ENCODE measurements at places on chromosomes 7 and 10.

DNA sequence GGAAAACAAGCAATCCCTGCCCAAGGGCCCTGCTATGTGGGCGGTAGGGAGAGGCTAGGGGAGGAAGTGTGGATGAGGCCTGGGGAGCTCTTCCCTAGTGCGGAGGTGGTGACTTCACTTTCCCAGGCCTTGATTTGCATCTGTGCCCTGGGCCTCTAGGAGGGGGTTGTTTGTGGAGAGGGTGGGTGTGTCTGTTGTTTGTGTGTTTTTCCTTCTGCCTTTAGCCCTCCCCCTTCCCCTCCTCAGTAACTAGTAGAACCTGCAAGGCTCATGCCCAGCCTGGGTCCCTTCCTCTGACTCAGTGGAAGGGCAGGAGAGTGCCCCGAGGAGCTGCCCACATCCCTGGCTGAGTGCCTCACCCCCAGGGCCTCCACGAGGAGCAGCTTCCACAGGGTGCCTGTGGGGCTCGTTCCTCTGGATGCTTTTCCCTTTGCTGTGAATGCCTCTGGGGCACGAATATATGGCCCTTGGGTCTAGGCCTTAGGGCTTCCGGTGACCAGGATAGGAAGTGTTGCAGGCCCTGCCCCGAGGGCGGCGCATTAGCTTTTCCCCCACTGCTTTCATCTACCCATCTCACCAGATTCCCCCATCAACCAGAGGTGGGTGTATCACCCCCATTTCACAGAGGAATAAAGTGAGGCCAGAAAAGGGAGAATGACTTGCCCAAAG, 89.4 kb upstream of the DUSP5 start:
- DNase-seq, result no peak

DNA sequence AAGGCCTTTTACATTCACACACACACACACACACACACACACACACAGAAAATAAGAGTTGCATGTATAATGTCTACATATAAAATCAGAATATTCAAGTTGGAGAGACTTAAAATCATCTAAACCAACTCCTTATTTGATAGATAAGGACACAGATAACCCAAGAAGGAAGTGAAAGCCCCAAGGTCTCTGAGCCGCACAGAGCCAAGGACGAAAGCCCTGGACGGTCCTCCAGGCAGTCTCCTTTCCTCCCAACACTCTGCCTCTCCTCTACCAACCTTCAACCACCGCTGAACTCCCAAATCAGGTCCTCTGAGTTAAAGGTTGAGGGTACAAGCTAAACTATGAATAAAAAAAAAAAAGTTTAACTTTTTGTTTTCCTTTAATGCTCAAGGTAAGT, 28.2 kb downstream of the UBE2H start:
- DNase-seq, result no peak

- DNase-seq, result no peak
These were observed 150.4 kb upstream of the PRPS1L1 start for GRCh38 chr7:18177815-18178660.

DNA sequence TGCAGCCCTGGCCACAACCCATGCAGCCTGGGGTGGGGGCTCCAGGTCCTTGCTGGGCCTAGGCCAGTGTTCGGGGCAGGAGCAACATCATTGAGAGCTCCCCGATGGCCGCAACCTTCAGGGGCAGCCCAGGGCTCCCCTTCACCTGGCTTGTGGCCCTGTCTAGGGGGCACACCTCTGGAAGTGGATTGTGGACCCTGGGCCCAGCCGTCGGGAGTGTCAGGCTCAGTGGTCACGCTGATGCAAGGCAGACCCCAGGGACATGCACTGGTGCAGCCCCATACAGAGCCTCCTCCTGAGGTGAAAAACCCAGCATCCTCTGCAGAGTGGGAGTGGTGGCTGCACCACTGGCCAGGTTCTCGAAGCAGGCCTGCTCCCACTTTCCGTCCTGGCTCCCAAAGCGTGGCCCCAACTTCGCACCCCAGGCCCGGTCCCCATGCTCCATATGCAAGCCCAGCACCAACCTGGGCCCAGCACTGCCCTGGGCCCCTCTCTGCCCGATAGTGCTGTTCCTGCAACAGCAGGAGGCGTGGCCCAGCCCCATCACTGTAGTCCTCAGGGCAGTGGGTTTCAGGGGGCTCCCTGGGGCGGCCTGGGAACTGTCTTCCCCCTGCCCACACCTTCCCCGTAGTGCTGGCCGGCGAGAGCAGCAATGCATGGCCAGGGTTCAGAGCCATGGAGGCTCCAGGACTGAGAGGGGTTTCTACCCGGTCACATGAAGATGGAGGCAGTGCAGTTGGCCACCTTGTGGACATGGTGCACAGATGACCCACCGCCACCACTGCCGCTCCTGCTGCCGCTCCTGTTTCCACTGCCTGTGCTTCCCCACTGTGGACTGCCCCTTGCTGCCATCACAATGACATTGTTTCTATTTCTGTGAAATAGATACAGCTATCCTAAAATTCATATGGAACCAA, 303.9 kb upstream of the NRG3 start:
- no peak for DNase-seq

DNA sequence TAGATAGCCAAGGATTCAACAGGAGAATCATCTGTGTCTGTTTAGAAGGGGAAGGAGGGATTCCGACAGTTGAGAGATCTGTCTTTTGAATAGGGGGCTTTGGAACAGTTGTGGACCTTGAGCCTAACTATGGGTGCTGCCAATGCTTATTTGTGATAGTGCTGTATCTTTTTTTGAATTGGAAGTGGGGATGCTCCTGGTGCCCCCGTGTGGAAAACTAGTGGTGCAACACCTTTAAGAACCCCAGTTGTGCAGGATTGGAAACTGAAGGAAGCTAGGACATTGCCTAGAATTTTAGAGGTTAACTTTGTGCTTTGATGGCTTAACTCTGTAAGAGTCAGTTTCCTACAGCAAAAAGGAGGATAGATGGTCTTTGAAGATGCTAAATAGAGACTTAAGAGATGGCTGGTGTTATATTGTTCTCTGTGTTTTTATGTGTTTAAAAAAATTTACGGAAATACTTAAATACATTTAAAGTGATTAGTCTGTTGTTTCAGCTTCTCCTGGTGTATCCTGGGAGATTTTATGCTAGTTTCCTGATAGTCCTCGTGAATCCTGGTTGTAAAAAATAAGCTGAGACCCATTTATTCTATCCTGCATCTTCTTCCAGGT, 69.3 kb downstream of the AP3M1 start:
- DNase-seq, result peak; percentile 21

DNA sequence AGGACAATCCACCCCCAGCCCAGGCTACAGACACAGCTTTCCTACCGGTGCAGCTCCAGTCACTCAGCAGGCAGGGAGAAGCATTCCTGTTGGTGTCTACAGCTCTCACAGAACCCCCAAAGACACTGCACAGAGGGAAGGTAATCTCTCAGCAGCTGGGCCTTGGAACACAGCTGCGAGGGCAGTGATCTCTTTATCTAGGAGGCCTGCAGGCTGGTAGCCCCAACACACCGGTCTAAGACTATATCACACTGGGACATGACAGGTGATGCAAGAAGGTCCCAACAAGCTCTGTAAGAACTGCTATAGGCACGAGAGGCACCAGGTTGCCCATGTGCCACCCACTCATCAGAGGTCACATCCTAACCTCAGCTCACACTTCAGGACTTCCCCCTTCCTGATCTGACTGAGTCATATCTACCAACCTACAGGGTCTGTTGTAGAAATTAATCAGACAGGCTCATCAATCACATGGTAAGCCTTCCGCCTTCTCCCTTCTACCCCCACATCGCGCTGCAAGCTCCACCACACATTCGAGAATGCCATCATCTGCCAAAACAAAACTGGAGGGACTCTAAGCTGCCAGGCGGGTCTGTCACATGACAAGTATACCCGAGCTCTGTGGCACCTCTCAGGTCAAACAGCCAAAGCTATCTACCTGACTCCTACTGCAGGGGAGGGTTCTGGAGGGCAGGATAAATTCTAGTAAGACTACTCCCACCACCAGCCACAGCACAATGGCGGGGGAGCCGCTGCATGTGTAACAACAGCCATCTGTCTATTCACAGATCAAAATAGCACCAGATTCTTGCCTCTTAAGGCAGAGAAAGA, 26.1 kb downstream of the FAM53B start:
- peak; percentile 23 for DNase-seq

GRCh38 chr10:17725703-17726102, 26.3 kb upstream of the TMEM236 start:
- DNase-seq, result no peak

DNA sequence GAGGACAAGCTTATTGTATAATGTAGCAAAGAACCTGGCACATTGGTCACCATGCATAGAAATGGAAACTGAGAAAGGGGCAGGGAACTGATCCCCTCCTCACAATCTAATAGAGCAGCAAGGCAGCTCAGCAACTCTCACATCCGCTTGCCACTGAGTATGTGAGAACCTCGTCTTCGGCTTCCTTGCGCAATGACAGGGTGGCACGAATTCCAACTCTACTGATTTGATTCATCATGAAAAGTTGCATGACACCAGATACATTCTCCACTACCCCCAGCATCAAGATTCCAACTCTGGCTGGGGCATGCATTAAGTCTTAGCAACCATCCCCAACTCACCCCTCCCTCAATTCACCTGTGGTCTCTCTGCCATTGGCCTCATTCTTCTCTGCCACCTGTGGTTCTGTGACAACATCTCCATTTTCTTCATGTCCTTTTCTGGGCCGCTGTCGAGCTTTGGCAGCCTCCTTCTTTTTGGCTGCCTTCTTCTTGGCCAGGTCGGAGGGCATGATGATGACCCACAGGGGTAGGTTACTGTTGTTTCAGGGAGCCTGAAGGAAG, 976 bp downstream of the ABCF2 start:
- no peak for DNase-seq

- DNase-seq, result peak; percentile 5
These were observed 41.4 kb upstream of the ZMIZ1 start for GRCh38 chr10:79027147-79028055.

GRCh38 chr7:43038254-43038653, 74.2 kb upstream of the HECW1 start:
- DNase-seq, result no peak

- no peak for DNase-seq
These were observed 5.0 kb upstream of the GRIFIN start for GRCh38 chr7:2481195-2481594.

DNA sequence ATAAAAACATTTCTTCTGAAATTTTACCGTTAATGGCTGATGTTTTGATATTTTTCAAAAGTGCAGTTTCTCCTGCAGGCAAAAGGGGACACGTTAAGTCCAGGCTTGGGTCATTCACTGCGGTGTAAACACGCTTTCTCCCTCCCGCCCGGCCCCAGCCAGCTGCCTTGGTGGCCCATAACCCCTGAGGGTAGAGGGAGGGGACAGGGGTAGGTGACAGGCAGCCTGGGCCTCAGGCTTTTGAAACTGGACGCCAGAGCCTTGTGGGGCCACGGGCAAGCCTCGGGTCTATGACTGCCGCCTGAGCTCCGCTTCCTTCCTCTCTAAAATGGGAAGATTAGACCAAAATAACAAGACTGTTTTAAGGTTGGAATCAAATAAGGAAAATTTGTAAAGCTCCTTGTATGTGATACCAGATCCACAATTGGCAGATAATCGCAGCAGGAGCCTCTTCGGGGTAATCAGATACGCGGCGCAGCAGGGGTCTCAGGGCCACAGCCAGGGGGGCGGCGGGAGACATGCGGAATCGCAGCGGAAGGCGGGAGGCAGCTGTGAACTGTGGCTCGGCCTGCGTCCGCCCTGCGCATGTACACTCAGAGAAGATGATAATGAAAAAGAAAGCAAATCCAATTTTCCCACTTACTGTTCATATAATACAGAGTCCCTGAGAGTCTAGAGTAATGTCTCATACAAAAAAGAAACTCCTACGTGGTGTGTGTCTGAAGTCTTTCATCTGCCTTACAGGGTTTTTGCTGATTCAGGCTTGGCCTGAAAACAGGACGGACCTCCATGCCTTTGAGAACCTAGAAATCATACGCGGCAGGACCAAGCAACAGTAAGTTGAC, 138.3 kb downstream of the EGFR start:
- DNase-seq, result no peak

DNA sequence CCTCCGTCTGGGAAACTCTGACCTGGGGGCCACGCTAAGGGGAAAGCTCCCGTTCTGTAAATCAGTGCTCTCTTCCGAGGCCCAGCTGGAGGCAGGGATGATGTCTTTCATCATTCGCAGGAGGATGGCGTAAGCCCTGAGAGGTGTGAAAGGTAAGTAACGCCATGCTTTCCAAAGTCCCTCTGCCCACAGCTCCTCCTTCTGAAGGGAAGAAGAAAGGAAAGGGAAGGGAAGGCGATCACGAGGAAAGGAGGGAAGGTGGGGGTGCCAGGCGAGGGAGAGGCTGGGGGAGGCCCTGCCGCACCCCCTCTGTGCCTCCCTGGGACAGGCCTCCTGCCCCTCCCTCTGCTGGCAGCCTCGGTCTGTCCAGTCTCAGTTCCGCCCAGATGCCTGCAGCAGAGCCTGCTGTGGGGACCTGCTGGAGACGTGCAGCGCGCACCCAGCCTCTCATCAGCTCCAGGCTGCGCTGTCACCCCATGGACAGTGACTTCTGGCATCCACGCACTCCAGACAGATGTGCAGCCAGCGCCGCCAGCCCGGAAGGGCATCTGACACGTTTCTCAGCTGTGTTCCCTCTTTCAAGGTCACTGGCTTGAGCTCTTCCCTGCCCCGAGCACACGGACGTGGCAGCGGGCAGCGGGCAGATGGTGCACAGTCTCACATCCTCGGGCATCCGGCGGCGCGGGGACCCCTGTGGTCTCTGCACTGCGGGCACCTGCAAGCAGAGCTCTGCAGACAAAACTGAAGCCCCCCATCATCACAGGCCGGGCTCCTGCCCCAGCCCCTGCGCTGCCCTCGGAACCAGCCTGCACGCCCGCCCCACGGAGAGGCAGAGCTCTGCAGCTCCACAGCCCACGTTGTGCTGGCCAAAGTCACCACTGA, 60.6 kb downstream of the INSIG1 start:
- DNase-seq, result no peak

DNA sequence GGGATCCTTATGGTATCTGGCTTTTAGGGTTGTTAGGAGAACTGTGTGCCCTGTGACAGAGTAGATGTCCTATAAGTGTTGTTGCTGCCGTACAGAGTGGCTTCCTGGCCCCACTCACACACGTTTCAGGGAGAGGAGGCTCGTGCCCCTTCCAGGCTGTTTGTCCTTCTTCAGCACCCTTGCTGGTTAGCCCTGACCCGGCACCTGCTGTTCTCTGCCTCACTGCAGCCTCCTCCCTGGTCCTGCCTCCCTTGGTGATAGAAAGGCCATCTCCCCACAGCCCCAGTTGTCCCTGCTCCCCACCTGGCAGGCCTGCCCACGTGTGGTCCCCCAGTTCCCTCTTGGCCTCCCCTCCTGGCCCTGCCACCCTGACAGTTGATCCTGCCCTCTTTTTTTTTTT, 2.3 kb downstream of the CLIP2 start:
- no peak for DNase-seq

All from NCI-H1436 (cell line).